ENCODE measurements at places on chromosomes 3 and 15. TPM values are rescaled to one million over a fixed set of nuclear protein-coding genes. Genes with fewer than 3 reads are reported as not detected.

The LIPC gene
- total RNA-seq: 7.5 TPM

The KCNMB3 gene
- 2.0 TPM for total RNA-seq

The ATR gene
- total RNA-seq: 12.8 TPM

The RCCD1 gene
- 18.5 TPM for total RNA-seq

The SLC28A2 gene
- total RNA-seq: 1.8 TPM

The SLC2A2 gene
- 2.9 TPM for total RNA-seq

The CCR2 gene
- total RNA-seq: 0.37 TPM

The LRRC49 gene
- total RNA-seq: 63.8 TPM

- no peaks in the 10 kb centered on the region for H3K27me3 ChIP-seq
- no peak overlapping the region for H3K4me3 ChIP-seq
- H3K27ac ChIP-seq: no peak overlapping the region
- no peaks in the 10 kb centered on the region for H3K4me1 ChIP-seq
These were observed 101.1 kb downstream of the DLG1 start for GRCh38 chr3:197197334-197197733.

GRCh38 chr3:191987831-191988350 lies 526.9 kb downstream of the PYDC2 start:
- DNase-seq: no peak
- H3K27ac ChIP-seq: no peak overlapping the region
- H3K4me3 ChIP-seq: no peak overlapping the region

DNA sequence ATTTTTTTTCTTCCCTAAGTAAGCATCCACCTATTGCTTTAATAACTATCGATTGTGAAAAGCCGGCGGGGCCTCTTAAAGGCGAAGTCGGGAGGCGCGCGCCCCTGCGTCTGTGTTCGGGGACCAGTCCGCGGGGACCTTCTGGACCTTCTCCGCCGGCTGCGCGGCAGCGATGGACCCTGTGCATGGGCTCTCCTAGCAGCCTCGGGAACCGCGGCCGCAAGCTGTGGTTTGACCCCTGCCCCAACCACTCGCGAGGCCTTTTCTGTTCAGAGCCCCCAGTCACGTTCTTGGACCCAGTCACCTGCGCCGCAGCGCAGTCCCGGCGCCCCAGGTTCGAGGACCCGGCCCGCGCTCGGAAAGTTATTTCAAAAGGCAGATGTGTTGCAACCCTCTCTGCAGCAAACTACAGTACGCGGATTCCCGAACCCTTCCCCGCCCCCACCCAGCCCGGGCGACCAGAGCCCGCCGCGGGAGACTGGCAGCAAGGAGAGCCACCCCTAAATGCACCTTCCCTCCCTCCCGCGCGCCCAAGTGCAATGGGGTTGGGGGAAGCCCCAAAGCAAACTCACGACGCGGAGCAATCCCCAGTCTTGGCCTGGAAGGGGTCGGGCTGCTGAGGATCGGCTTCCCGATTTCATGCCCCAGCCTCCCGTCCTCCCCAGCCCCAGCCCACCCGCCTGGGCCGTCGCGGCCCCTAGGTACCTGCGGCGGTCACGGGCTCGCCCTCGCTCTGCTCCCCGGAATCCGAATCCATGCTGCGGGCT lies 684 bp downstream of the TNFAIP8L3 start:
- H3K27ac ChIP-seq: peak overlapping the region; percentile 43
- peaks cover 41% of the 10 kb centered on the region for H3K27me3 ChIP-seq
- DNase-seq: peak; percentile 67
- H3K36me3 ChIP-seq: no peaks in the 10 kb centered on the region

DNA sequence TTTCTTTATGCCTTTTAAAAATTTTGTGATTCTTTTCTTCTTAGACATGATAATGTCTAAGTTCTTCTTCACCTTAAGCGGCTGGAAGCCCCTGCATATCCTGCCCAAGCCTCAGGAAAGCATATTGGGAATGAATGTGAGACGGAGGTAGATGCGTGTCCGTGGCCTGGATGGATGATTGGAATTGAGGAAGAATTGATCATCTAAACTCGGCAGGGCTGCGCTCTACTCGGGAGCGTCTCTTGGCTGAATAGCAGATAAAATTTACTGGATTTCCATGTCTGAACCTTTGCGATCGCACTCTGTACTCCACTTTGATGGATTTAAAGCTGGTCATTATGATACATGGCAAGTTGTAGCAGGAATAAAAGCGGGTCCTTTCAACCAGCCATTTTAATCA lies 406.7 kb upstream of the ONECUT1 start:
- no peak overlapping the region for H3K27ac ChIP-seq
- H3K36me3 ChIP-seq: no peaks in the 10 kb centered on the region
- H3K4me3 ChIP-seq: no peak overlapping the region
- peaks cover 3% of the 10 kb centered on the region for H3K4me1 ChIP-seq

DNA sequence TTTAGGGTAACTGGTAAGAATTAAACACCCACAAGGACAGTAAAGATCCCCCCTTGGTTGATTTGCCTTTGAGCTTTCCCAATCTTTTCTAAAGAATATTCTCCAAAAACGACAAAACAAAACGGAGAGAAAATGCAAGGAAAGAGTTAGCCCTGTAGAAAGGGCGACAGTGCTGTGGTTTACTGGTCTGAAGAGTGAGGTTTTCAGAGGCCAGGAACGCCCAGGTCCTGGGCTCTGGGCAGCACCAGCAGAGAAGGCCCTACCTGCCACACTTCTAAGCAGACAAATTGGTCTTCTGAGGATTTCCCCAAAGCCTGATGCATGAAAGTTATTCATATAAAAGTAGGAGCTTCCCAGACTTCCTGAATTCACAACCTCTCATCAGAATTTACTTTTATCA lies 119.3 kb downstream of the KCNMB2 start:
- H3K4me1 ChIP-seq: no peaks in the 10 kb centered on the region
- no peak for DNase-seq
- no peaks in the 10 kb centered on the region for H3K36me3 ChIP-seq
- no peaks in the 10 kb centered on the region for H3K27me3 ChIP-seq
- no peak overlapping the region for H3K4me3 ChIP-seq
- H3K27ac ChIP-seq: no peak overlapping the region

DNA sequence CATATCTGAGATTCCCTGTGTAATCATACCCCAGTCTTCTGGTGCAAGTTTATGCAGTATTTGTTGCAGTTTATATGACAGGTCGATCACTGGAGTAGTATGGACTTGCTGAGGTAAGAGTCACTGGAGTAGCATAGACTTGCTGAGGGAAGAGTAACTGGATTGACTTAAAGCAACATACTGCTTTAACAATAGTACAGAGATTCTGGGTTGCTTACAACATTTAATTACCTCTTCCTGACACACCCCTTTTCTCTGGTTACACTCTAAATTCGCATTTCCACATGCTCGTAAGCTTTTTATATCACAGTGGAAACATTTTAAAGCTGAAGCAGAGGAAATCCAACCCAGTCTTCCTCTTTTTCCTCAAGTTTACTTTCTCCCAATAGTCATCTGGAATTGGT lies 11.8 kb downstream of the AAGAB start:
- no peak overlapping the region for H3K4me3 ChIP-seq
- DNase-seq: no peak
- no peak overlapping the region for H3K27ac ChIP-seq
- H3K27me3 ChIP-seq: no peaks in the 10 kb centered on the region
- H3K4me1 ChIP-seq: peaks cover 44% of the 10 kb centered on the region

GRCh38 chr3:45642731-45643152 lies 46.5 kb upstream of the SACM1L start:
- no peak overlapping the region for H3K4me3 ChIP-seq
- peaks cover 63% of the 10 kb centered on the region for H3K4me1 ChIP-seq
- peak; percentile 64 for DNase-seq

DNA sequence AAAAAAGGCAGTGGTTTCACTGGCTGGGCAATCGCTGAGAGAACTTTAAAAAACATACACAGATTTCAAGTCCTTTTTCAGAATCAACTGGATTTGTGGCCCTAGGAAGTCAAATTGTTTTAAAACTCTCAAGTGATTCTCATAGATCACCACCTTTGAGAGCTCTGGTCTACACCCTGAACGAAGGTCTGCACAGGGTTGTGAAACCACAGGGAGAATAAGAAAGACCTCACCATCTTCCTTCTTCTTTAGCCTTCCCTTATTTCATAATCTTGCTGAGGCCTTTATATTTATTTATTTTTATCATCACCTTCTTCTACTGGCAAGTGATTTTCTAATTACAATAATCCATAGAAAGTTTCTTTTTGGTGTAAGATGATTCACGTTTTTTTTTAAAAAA lies 58.1 kb downstream of the FOXP1 start:
- peaks cover 4% of the 10 kb centered on the region for H3K36me3 ChIP-seq
- DNase-seq: no peak
- H3K27ac ChIP-seq: no peak overlapping the region
- H3K4me3 ChIP-seq: no peak overlapping the region
- peaks cover 37% of the 10 kb centered on the region for H3K4me1 ChIP-seq

GRCh38 chr3:106086038-106086437 lies 217.2 kb upstream of the CBLB start:
- no peak overlapping the region for H3K27ac ChIP-seq
- no peak overlapping the region for H3K4me3 ChIP-seq
- DNase-seq: no peak
- H3K27me3 ChIP-seq: no peaks in the 10 kb centered on the region
- no peaks in the 10 kb centered on the region for H3K36me3 ChIP-seq

GRCh38 chr3:170149016-170149415 lies 32.5 kb downstream of the PHC3 start:
- no peak overlapping the region for H3K4me3 ChIP-seq
- H3K27ac ChIP-seq: no peak overlapping the region
- DNase-seq: no peak
- no peaks in the 10 kb centered on the region for H3K27me3 ChIP-seq

- H3K27me3 ChIP-seq: no peaks in the 10 kb centered on the region
- H3K27ac ChIP-seq: peak overlapping the region; percentile 48
- no peak for DNase-seq
- no peak overlapping the region for H3K4me3 ChIP-seq
- H3K36me3 ChIP-seq: no peaks in the 10 kb centered on the region
- peaks cover 11% of the 10 kb centered on the region for H3K4me1 ChIP-seq
These were observed 58.1 kb downstream of the RSRC1 start for GRCh38 chr3:158167737-158168557.

DNA sequence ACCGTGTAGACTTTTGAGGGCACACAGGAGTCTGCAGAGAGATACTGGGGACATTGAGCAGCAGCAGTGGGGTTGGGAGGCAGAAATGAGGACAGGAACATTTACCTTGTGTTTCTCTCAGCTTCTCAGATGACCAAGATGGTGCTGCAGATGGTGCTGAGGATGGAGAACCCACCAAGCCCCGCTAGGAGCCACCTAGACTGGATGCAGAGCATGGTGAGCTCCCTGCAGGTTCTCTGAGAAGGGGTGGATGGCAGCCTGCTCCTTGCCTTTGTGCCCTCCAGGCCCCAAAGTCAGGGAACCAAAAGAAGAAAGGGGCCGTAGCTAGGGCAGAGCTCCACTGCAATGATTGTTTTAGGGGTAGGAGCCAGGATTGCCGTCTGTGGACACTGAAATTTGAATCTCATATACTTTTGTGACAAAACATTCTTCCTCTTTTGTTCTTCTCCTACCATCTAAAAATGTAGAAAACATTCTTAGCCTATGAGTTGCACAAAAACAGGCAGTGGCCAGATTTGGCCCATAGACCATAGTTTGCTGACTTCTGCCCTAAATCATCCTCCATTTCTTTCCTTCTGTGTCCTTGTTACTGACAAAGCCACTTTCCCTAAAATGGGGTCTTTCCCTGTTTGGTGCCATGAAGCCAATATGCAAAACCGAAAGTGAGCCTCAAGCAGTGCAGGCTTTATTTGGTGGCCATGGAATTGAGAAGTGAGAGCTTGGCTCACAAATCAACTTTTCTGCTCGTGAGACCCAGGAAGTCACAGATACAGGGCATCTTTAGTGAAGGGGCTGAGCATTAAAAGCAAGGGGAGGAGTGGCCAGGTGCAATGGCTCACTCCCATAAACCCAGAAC lies 11.9 kb upstream of the MUC20 start:
- peaks cover 35% of the 10 kb centered on the region for H3K36me3 ChIP-seq
- H3K27me3 ChIP-seq: no peaks in the 10 kb centered on the region
- DNase-seq: no peak
- H3K4me3 ChIP-seq: no peak overlapping the region

- no peaks in the 10 kb centered on the region for H3K27me3 ChIP-seq
- no peaks in the 10 kb centered on the region for H3K36me3 ChIP-seq
- no peak for DNase-seq
- H3K4me1 ChIP-seq: no peaks in the 10 kb centered on the region
- H3K27ac ChIP-seq: no peak overlapping the region
- H3K4me3 ChIP-seq: no peak overlapping the region
These were observed 119.2 kb downstream of the FHIT start for GRCh38 chr3:61132062-61132461.
